ENCODE measurements at places on chromosomes 7 and 10. TPM values are rescaled to one million over a fixed set of nuclear protein-coding genes. Genes with fewer than 3 reads are reported as not detected.

- no peak for DNase-seq
Observed at GRCh38 chr7:111240371-111240770, 149.4 kb downstream of the LRRN3 start.

DNA sequence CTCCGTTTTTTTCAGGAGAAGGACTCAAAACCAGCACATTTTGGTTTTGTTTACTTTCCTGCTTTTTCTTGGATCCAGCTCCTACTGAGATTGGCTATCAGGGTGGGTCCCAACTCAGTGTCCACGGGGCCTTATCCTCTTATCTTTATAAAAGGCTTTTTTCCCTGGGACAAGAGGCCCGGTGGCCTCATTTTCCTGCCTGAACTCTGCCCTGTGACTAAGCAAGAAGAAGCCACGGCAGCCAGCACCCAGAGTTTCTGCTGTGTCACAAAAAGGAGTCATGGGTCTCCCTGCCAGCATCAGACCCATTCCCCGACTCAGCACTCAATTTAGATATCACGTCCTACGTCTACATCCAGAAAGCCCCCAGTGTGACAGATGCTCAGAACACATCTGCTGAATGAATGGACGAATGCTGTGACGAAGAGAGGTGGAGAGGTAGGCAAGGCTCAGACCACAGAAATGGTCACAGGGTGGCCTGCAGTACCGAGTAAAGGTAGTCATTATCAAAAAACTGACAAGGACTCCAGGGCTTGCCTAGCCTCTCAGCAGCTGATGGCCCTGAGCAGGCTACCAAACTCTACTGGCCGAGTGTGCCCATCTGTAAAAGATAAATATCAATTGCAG lies 16.7 kb downstream of the DLG5 start:
- peak; percentile 22 for DNase-seq

- peak; percentile 71 for DNase-seq
Observed at GRCh38 chr10:79399223-79399831, 46.1 kb downstream of the ZCCHC24 start.

TIAL1 gene
- 150 TPM for total RNA-seq

OPN1SW gene
- total RNA-seq: not detected

GRCh38 chr7:123460616-123461015 lies 73.8 kb downstream of the IQUB start:
- no peak for DNase-seq

CCL26 gene
- total RNA-seq: not detected

DNA sequence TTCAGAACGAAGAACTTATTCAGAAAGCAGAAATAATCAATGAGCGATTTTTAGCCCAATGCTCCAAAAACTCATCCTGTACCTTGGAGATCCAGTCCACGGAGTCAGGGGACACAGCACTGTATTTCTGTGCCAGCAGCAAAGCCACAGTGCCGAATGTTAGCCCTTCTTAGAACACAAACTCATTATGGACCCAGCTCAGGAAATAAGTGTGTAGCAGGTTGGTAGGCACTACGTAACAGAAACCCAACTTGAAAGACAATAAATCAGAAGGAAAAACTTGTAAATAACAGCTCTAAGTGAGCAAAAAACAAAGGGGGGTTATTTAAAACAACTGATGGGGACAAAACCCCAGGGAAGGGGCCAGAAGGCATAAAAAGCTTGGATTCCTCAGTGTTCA lies 112.0 kb upstream of the PRSS1 start:
- DNase-seq: no peak

DNA sequence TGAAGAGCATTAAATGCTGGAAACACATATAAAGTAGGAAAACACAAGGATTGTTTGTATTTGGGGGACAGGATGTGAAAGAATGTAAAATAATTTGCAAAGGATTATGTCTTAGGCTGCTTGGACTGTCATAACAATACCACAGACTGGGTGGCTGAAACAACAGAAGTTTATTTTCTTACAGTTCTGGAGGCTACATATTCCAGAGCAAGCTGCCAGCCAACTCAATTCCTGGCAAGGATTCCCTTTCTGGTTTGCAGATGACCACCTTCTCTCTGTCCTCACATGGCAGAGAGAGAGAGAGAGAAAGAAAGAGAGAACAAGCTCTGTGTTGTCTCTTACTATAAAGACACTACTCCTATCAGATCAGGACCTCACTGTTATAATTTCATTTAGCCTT lies 8.8 kb upstream of the LAMB4 start:
- peak; percentile 44 for DNase-seq

GRCh38 chr10:63446716-63447440 lies 18.9 kb downstream of the JMJD1C start:
- DNase-seq: no peak

IL6 gene
- 11.0 TPM for total RNA-seq

GRCh38 chr10:121696854-121697253 lies 98.6 kb upstream of the FGFR2 start:
- peak; percentile 7 for DNase-seq

- no peak for DNase-seq
Observed at GRCh38 chr7:121105262-121105661, 116.8 kb downstream of the CPED1 start.

- peak; percentile 68 for DNase-seq
Observed at GRCh38 chr7:22563032-22563501, 63.1 kb upstream of the STEAP1B start.

CTAGE6 gene
- total RNA-seq: not detected

- no peak for DNase-seq
Observed at GRCh38 chr10:23892296-23892695, 316.6 kb upstream of the KIAA1217 start.

- no peak for DNase-seq
Observed at GRCh38 chr7:80908360-80908797, 10.5 kb downstream of the SEMA3C start.

DNA sequence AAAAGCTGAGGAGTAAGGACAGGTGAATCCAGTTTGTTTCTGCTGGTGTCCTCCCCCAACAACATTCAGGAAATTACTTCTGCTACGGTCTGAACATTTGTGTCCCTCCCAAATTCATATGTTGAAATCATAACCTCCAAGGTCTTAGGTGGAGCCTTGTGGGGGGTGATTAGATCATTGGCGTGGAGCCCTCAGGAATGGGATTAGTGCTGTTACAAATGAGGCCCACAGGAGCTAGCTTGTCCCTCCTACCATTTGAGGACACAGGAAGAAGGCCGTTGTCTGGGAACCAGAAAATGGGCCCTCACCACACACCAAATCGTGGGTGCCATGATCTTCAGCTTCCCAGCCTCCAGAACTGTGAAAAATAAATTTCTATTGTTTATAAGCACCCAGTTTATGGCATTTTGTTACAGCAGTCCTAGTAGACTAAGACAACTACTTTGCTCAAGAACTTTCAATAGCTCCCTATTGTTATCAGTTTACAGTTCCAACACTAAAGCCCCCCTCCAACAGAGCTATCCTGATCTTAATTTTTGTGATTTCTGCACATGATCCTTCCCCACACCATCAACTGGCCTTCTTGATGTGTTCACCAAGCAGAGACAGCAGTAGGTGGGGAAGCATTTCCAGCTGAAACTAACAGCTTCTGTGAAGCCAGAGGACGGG lies 2.1 kb upstream of the LRMDA start:
- no peak for DNase-seq

DNA sequence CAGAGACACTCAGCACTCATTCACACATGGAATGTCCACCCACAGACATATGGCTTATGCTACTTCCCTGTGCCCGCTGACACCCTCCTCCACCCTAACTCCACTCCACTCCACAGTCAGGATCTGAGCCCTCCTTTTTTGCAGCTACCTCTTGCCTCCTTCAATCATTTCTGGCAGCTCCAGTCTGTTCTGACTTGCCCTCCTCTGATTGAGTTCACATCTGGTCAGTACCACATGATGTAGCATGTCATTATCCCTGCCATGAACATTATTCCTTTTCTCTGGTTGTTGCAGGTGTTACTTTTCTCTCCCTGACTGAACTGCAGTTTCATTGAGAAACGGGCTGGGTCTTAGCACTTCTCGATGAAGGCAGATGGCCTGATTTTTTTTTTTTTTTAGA lies 130.1 kb upstream of the EGR2 start:
- DNase-seq: no peak

SLC4A2 gene
- total RNA-seq: 187 TPM

- DNase-seq: no peak
Observed at GRCh38 chr10:71616817-71617654, 102.5 kb downstream of the C10orf105 start.

- peak; percentile 53 for DNase-seq
Observed at GRCh38 chr10:87058171-87058570, 36.5 kb downstream of the GLUD1 start.

DNA sequence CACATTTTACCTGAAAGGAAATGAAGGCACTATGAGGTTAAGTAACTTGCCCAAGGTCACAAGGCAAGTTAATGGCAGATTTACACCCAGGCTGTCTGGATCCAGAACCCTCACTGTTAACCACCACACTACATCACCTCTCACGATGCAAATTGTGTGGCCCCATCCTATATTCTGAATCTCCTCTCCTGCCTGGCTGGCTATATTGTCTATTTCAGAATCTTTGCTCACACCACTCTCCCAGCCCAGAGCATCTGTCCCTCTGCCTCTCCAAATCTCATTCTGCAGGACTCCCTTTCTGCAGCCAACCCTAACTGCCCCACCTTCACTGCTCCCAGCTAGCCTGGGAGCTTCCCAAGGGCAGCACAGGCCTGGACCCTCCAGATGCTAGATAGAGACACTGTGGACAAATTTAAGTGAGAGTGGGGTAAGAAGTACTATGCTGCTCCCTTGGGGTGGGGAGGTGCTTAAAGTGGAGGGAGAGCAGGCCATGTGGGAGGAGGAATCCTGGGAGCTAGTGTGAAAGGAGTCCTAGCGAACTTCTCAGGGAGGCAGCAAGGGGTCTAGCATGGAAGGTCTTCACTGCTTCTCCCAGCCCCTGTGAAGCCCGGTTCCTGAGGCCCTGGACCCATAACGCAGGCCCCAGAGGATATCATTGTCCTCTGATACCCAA lies 786 bp downstream of the CUEDC2 start:
- no peak for DNase-seq

LEP gene
- total RNA-seq: not detected

DNA sequence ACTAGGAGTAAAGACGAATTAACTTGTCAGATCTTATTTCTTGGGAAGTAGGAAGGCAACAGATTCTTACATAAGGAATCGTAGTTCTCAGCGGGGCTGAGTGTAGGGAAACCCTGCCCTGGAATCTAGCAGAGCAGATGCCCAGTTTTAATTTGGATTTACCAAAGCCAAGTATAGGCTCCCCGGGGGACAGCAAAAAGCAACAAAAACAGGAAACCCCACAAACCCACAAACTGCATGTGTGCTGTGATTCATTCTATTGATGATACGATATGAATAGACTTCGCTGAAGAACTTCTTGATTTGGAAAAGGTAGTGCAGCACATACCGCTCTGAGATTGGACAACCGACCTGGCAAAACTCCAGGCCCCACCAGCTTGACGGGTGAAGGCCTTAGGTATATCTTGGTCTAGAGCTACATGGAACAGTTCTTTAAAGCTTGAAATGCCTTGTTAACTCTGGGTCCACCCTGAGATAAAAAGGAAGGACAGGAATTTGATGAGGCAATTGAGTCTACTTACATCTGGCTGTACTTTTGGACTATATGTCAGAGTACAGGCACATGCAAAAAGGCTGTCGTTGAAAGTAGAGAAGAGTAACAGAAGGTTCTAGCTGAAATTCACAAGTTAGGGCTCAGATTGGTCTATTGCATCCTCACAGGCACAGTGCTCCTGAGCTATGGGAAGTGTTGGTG lies 49.1 kb downstream of the STRA8 start:
- DNase-seq: peak; percentile 17

DNA sequence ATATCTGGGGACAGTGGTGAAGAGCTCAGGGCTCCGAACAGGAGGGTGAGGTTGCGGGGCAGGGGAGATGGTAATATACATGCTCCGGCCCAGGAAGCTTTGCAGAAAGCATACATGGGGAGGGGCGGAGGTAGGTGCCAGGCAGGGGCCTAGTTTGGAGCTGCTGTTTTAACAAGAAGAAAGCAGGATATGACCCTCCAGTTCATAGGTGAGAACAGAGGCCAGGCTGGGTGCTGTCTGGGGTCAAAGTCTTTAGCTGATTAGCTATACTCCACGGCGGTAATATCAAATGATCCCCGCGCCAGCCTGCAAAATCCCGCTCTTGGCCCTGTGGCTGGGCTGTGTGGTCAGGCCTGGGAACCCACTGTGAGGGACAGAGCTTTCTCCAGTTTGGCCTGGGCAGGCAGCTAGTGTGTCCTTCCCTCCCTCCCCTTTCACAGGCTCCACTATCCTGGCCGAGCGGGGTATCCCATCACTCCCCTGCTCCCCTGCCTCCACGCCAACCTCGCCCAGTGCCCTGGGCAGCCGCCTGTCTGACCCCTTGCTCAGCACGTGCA lies 95.6 kb downstream of the NEURL1 start:
- no peak for DNase-seq

GPR85 gene
- 0.64 TPM for total RNA-seq

DNA sequence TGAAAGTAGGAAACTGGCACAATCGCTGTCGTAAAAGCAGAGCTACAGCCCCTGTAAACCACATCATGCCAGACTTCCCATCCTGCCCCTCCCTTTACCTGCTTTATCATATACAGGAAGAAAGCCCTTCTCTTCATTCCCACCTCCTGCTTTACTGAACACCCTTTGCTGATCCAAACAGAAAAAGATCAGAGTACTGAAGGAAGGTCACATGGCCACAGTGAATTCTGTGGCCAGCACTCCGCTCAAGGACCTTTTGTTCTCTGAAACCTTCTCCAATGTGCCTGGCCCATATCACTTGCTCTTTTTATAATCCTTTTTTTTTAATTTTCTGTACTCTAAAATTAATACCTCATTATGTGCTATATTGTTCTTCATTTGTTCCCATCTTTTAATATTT lies 108.8 kb upstream of the LRGUK start:
- DNase-seq: no peak

DHX32 gene
- 31.9 TPM for total RNA-seq

WEE2 gene
- total RNA-seq: not detected

DNA sequence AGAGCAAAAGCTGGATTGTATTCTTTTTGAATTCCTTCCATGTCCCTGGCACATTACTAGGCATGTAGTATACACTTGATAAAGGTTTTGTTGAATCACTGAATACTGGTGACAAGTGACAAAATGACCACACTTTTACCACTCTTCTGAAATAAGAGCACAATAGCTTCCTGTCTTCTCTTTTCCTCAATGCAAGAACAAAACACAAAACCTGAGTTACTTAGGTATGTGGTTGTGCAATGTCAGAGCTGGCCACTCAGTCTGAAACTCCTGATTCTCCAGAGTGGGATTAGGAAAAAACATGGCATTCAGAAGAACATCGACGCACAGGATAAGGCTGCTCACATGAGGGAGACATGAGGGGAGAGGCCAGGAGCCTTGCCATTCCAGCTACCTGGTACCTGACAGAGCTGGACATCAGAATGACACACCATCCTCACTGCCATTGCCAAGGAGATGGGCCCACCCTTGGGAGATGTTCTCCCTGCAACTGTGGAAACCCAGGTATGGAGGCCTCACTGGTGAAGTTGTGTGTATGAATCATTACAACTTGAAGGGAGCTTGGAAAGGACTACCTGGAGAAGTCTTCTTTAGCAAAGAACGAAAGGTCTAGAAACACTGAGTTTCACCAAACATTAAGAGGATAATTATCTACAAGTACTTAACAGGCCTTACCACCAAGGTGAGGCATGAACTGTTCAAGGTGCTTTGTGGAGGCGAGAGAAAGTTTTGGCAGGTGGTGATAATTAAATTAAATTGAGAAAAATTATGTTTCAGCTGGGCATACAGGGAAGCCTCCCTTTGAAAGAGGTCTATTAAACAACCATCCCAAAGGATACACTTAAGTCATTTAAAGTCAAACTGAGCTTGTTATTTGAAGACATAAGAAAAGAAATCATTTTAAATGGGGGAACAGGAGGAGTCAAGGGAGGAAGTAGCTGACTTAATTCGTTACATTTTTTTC lies 246.5 kb upstream of the AOAH start:
- DNase-seq: no peak

CDC14C gene
- not detected for total RNA-seq
